Fibroblast of skin of abdomen (primary cell): ENCODE measurements at places on chromosomes 16 and 17.

GRCh38 chr17:7750321-7750821, 32.8 kb downstream of the DNAH2 start:
- peak; percentile 94 for DNase-seq

GRCh38 chr17:51251010-51251409, 8.8 kb downstream of the MBTD1 start:
- DNase-seq, result no peak

- no peak for DNase-seq
These were observed 972.9 kb upstream of the SOX9 start for GRCh38 chr17:71147906-71148305.

DNA sequence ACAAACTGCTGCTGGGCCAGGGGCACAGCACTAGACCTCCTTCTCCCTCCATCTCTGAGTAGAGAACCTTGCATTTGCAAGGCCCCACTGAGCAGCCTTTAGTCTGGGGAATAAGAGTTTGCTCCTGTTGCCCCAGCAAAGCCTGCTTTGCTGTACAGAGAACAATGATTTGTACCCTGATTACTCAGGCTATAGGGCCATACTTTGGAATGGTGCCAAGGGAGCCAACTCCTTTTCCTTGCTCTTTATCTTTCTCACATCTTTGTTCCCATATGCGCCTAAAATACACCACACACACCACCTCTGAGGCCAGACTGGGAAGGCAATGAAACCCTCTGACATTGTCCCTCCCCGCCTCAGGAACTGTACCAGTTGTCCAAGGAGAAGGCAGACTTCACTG, 21.2 kb downstream of the LIG3 start:
- no peak for DNase-seq

- DNase-seq, result peak; percentile 90
These were observed 237.8 kb downstream of the PRKCA start for GRCh38 chr17:66540131-66540781.

- no peak for DNase-seq
These were observed 9.3 kb downstream of the HS3ST3A1 start for GRCh38 chr17:13592427-13592826.

DNA sequence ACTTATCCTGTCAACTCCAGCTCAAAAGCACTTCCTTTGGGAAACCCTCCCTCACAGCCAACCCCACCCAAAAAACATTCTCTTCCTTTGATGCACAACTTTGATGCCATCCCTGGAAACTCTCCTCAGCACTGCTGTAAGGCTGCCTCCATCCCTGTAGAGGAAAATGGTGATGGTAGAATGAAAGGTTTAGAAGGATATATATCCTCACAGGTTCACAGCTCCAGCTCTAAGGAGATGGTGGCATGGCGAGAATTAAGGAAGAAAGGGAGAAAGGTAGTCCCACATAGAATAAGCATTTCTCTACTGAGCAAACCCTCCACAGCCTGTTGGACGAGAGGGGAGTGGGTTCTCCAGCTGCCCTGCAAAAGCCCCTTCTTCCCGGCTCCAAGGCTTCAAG, 2.2 kb upstream of the DLX4 start:
- DNase-seq, result no peak

- DNase-seq, result peak; percentile 26
These were observed 192.9 kb downstream of the CCDC182 start for GRCh38 chr17:57552114-57552624.

- no peak for DNase-seq
These were observed 17.7 kb downstream of the HOXB1 start for GRCh38 chr17:48513097-48513496.

DNA sequence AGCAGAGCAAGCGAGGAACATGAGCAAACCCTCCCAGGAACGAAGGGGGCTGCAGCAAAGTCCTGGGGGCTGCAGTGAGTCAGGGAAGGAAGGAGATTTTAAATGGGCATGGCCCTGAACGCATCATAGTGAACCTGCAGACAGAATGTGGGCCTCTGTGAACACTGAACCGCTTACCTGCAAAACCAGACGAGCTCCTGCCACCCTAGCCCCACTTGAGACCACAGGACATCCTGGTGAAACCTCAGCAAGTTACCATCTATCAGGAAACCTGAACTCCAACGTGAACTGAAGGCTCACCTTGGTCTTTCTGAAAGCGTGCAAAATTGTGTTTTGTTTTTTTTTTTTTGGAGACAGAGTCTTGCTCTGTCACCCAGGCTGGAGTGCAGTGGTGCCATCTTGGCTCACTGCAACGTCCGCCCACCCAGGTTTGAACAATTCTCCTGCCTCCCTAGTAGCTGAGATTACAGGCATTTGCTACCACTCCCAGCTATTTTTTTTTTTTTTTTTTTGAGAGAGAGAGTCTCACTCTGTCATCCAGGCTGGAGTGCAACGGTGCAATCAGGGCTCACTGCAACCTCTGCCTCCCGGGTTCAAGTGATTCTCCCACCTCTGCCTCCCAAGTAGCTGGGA, 30.8 kb downstream of the FANCA start:
- DNase-seq, result no peak

DNA sequence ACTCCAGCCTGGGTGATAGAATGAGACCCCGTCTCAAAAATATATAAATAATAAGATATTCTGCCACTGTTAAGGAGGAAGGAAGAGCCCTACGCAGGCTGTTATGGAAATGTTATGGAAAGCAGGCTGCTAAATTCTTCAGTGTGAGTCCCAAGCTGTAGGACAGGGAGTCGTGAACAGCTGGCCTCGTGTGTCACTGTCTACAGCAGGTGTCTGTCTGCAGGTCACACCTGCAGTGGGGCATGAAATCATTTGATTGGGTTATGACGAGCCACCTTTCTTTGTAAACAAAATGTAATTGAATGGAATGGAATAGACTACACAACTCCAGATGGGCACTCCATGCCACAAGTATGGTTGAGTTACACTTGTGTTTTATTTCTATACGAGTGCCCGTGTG, 15.6 kb upstream of the LITAF start:
- no peak for DNase-seq

DNA sequence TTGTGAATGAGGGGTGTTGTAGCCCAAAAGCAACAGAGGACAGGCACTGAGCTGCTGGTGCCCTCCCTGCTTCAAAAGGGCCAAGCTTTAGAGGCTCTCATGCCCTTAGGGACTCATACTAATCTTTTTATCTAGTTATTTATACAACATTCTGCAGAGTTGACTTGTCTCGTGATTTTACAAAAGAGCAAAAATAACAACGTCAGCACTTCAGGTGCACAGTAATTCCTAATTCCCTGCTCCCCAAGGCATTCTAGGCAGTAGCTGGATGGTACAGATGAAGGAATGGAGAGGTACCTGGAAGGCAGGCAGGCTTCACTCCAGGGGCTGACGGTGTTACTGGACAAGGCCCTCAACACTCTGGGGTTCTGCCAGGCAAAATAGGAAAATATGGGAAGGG, 406.7 kb upstream of the CCL2 start:
- DNase-seq, result no peak
